ENCODE measurements at places on chromosomes 12 and 14.
A peak's percentile ranks its signal among the peaks of the same experiment; 100 is the strongest.

DNA sequence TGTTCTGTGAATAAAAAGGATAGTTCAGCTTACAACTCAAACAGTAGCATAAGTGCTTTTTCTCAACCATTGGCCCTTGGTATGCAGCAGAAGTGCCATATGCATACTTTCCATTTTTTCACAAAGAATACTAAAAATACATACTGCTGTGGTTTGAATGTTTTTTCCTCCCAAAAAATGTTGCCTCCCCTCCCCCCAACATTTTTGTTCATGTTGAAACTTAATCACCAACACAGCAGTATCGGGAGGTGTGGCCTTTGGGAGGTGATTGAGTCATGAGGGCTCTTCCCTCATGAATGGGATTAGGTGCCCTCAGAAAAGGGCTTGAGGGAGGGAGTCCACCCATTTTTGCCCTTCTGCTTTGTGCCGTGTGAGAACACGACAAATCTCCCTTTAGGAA, 198.6 kb downstream of the ESR2 start:
- no peak for DNase-seq

DNA sequence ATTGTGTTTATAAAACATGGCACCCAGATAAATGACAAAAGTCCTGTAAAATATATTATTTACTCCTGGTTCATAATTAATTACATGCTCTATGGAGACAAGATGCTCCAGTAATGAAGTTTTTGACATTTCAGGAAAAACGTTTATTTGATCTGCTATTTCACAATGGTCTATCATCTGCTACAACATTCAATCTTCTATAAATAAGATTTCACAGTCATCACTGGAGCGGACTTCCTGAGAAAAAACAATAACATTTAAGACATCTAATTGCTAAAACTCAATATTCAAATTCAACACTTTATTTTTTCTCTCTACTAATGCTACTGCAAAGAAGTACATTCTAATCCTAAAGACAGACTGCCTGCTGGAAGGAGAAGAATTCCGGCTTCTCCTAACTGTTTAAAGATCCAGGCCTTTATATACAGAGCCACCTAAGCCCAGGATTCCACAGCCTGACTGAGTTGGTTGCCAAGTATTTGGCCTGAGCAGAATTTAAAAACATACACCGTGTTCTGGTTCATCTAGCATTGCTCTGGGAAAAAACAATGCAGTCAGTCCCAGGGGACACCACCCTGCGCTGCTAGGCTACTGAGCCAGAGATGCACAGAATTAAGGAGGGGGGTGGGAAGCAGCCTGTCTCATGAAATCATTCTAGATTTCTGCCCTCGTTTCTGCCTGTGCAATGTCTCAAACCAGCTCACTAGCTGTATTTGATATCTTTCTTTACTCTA, 58.0 kb downstream of the TMTC1 start:
- DNase-seq: no peak

- no peak for DNase-seq
These were observed 84.8 kb downstream of the PRKCH start for GRCh38 chr14:61406198-61406597.

GRCh38 chr12:67797185-67797741, 148.7 kb downstream of the DYRK2 start:
- DNase-seq: no peak

DNA sequence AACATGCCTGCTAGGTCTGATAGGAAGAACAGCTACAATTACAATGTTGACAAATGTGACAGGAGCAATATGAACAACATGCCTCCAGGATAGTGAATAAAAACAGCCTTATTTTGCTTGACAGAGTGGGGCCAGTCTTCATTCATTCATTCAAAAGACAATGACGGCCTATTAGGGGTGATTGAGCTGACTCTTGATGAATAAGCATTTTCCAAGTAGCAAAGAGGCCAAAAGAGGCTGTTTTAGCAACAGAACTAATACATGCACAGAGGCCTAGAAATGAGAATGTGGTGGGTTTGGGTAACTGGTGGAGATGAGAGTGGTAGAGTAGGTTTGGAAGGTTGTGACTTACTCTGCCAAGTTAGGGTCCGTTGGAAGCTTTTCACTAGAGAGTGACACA, 138.3 kb downstream of the APAF1 start:
- DNase-seq: no peak

DNA sequence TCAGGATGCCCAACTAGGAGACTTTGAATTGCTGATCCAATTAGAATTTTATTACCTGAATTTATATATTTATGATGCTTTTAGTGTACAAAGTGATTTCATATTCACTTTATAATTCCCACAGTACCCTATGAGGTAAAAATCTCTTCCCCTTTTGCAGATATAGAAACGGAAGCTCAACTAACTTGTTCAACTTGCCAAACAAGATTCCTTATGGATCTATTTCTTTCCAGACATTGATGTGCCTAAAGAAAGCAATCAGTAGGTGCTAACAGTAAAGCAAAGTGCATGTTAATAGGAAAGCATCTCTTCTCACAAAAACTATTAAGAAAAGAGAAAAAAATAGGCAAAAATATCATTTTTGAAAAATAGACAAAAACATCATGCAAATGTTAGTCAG, 65.9 kb upstream of the PPP1R12A start:
- no peak for DNase-seq

DNA sequence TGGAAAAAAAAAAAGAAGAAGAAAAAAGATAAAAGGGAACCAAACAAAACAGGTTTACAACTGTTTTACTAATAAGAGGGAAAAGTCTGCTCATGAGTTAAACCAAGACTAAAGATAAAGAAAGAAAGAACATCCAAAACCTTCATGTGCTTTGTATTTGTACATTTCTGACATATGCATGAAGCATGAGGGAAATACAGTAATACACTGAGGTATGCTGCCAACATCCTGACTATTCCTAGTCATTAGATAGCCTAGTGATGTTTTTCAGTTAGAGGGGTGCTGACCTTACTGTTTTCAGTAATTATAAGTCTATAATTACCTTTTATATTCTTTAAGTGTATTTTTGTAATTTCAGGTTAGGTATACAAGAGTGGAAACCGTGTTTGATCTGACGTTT, 793.3 kb downstream of the DIO2 start:
- DNase-seq: no peak

DNA sequence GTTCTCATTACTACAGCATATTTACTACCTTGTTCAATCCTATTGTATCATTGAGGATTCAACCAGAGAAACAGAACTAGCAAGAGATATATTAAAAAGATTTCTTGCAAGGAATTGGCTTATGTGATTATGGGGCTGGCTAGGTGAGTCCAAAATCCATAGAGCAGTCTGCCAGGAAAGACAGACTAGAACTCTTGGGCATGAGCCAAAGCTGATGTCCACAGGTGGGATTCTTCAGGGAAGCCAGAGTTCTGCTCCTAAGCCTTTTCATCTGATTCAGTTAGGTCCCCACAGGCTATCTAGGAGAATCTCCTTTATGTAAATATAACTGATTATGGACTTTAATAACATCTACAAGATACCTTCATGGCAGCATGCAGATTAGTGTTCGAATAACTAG, 26.0 kb downstream of the PELI2 start:
- no peak for DNase-seq

- DNase-seq: no peak
These were observed 10.9 kb downstream of the TNS2 start for GRCh38 chr12:53060721-53061276.

DNA sequence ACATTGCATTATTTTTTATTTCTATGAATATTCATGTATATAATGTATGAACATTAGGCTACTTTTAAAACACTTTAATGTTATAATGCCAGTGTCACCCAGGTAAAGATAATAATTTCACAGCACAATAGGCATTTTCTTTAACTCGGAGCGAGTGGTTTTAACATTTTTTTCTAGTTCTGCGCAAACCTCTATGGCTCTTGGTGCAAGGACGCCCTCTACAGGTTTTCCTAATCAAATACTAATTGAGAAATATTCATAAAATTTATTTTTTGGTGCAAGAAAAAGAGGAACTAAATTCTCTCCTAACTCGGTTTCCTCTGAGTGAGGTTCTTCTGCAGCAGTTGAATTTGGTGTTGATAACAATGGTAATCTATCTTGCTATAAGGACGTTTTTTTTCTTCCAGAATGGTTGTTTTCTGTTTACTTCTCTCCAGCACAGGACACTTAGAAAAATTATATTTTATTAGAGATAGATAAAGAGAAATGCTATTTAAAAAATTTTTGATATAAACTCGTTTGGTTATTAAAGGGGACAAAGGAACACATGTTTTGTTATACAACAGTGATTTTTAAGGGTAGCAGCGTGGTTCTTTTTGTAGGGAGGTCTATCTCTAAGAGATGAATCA, 2.4 kb upstream of the WIF1 start:
- DNase-seq: no peak

- DNase-seq: no peak
These were observed 584.6 kb downstream of the ALG10 start for GRCh38 chr12:34606749-34607519.

DNA sequence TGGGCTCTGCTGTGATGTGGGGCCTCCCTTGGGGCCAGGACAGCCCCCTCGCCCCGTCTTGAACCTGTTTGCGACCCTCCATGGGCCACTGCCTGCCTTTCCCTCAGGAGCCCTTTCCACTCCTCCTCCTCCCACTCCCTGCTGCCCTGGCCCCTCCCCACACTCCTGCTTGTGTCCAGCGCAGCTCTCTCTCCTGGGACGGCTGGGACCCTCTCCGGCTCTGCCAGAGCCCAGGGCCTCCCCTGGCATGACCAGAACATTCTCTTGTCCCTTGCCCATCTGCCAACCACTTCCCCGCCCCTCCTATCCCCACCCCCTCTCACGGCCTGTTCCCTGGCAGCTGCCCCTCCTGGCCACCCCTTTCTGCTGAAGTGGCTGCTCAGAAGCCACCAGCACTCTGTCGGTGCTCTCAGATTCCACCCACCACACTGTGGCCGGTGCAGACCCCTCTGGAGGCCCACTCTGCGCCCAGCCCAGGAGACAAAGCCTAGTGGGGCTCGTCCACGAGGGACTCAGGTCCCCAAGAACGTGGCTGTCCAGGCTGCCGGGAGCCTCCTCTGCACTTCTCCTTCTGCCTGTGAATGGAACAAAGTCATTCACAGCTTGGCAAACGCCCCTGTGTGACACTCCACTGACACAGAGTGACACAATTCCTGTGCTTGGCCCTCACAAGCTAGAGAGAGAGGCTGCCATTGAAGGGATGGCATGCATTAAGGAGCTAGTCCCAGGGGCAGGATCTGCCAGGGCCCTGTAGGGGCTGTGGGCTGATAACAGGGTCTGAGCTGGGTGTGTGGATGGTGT, 1.4 kb downstream of the ASPG start:
- DNase-seq: no peak

- no peak for DNase-seq
These were observed 67.2 kb downstream of the TESC start for GRCh38 chr12:117031843-117032592.

- no peak for DNase-seq
These were observed 105.0 kb downstream of the DAD1 start for GRCh38 chr14:22483863-22484593.

GRCh38 chr12:43285159-43285598, 266.8 kb downstream of the ADAMTS20 start:
- DNase-seq: no peak

DNA sequence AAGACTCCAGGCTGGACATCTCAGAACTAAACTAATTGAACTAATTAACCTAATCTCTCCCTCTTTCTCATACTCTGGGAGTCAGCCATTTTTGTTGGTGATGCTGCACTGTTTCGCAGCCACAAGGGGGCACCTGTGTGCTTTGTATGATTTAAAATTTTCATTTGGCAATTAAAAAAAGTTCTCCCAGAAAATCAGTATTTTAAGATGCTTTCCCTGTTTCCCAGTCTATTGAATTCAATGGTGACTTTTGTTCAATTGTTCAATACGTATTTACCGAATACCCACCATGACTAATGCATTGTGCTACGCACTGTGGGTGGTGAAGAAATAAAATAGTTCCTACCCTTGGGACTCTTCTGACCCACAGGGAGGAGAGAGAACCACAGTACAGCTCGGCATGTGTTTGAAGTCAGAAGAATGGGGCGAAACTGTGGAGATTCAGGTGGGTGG, 63.7 kb downstream of the ZNF664 start:
- no peak for DNase-seq

GRCh38 chr12:591167-592023, 71.8 kb downstream of the NINJ2 start:
- no peak for DNase-seq

GRCh38 chr14:74856366-74856765, 19.6 kb downstream of the PROX2 start:
- DNase-seq: no peak

- no peak for DNase-seq
These were observed 108.2 kb downstream of the PHETA1 start for GRCh38 chr12:111260732-111261131.

DNA sequence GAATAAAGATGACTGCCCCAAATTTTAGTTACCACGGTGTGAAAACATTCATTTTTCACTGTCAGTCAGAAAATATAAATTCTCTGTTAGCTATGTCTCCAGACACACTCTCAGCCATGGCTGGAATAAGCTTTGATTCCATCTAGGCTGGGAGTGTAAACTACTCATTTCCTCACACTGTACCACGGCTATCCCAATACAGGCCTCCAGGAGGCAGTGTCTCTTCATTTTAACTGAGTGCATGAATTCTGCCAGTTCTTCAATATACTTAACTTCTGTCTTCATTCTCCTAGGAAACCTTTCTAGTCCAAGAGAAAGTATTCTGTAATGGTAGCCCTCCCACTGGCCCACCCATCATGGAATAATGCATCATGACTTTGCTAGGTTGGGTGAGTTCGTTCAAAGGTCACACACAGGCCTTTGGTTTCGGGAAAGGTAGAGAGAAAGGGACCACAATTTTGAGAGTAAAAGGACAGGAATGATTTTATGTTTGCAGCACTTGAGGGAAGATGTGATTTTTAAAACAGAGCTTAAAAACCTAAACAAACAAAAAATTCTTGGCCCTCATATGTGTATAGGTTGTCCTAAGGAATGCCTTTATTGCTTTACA, 381.1 kb downstream of the SEC23A start:
- DNase-seq: peak; percentile 8

- DNase-seq: no peak
These were observed 68.3 kb downstream of the ALG10B start for GRCh38 chr12:38384816-38385378.

GRCh38 chr12:785706-786105, 33.3 kb downstream of the WNK1 start:
- DNase-seq: no peak

- no peak for DNase-seq
These were observed 90.0 kb downstream of the BCL11B start for GRCh38 chr14:99181804-99182520.

GRCh38 chr12:18461758-18462157, 200.4 kb downstream of the PIK3C2G start:
- DNase-seq: no peak

GRCh38 chr12:46944771-46945170, 119.0 kb upstream of the SLC38A4 start:
- DNase-seq: no peak

DNA sequence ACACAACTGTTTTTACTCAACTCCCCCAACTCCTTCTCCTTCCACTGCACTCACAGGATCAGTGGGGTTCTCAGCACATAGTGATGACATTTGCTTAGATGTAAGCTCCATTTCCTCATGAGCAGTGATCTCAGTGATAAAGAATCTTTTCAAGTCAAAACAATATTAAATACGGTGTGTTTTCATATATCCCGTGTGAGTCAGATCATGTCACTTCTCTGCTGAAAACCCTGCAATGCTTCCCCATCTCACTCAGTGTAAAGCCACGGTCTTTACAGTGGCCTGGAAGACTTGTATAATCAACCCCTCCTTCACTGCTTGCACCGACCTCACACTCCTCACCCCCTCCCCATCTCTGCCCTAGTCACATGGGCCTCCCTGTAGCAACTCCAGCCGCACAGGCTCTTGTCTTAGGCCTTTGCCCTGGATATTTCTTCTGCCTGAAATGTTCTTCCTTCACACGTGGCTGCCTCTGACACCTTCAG, 149.7 kb upstream of the ARHGAP5 start:
- no peak for DNase-seq

Data from stimulated activated CD4-positive, alpha-beta T cell treated with anti-CD3 and anti-CD28 coated beads, Interleukin-1b, Interleukin-23, amount 100 ng/mL, for 24 hours (primary cell).